ENCODE measurements at places on chromosomes 6 and 20. TPM values are rescaled to one million over a fixed set of nuclear protein-coding genes. Genes with fewer than 3 reads are reported as not detected.

DNA sequence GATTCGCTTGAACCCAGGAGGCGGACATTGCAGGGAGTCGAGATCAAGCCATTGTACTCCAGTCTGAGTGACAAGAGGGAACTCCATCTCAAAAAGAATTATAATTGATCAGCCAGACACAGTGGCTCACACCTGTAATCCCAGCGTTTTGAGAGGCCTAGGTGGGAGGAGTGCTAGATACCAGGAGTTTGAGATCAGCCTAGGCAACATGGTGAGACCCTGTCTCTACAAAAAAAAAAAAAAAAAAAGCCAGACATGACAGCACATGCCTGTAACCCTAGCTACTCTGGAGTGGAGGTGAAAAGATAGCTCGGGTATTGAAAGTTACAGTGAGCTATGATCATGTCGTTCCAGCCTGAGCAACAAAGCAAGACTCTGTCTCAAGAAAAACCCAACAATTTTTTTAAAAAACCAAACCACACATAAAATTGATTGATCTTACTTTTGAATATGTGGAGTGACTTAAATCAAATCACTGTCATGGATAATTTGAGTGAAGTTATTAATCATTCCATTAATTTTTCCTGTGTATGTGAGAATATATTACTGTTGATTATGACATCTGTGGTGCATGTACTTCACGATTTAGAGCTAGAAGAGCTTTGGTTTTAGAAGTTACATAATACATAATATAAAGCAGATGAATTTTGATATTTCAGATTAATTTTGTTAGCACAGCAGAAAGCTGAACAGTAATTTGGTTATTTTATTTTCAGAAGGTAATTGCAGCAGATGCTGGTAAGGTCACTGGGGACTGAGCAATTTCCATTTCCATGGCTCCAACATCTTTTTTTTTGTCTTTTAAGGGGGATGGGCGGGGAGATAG is 34.4 kb downstream of the NCOA7 start:
- H3K36me3 ChIP-seq: no peaks in the 10 kb centered on the region
- H3K4me1 ChIP-seq: no peaks in the 10 kb centered on the region
- DNase-seq: no peak
- H3K4me3 ChIP-seq: no peak overlapping the region

DNA sequence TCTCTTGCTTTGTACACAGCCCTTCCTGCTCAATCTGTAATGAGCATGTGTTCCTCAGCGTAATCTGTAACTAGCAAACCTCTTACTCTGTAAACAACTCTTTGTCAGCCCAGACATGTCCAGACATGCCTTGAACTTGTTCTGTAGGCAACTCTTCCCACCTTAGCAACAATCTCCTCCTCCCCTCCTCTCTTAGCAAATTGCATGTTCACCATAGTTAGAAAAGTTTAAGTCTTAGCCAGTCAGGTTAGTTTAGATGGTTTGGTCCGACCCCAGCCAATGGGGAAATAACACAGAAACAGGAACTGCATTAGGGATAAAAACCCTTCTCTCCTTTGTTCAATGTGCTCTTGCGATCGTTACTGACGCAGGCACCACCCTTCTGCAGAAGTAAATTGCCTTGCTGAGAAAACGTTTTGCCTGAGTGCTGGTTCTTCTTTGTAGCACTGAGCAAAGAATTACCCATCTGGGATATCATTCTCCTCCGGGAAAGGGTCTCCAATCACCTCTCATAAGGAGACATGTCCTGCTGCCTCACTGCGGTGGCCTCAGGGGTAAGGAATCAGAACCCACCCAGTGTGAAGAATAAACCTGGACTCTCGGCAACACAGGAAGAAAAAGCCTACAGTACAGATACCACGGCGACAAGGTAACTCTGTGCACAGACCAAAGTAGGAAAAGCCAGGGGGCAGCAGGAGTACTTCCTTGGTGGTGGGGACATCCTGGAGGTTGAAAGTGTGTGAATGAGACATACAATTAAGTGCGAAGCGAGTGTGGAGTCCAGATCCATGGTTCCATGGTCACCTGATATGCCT is 26.2 kb downstream of the PLN start:
- no peaks in the 10 kb centered on the region for H3K4me1 ChIP-seq
- H3K27me3 ChIP-seq: no peaks in the 10 kb centered on the region
- no peak for DNase-seq
- H3K36me3 ChIP-seq: no peaks in the 10 kb centered on the region

GRCh38 chr6:132530293-132530974 is 7.6 kb upstream of the TAAR9 start:
- H3K4me1 ChIP-seq: no peaks in the 10 kb centered on the region
- peak; percentile 34 for DNase-seq

DNA sequence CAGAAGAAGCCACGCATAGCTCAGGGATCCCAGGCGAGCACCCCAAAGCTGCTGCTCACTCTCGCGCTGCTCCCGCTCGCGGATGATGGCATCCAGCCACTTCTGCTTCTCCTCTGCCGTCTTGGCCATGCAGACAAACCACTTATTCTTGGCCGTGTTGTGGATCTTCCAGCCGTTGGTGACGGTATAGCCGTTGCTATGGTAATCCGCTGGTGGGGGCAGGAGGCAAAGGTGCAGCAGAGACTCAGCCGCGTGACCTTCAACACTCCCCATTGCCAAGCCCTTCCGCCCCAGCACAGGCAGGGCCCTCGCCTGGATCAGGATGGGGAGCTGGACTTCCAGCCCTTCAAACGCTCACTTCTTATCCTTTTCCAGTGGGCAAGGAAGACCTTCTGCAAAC is 136.9 kb downstream of the PREX1 start:
- H3K36me3 ChIP-seq: no peaks in the 10 kb centered on the region
- H3K4me1 ChIP-seq: peaks cover 10% of the 10 kb centered on the region
- DNase-seq: no peak
- no peaks in the 10 kb centered on the region for H3K27me3 ChIP-seq
- no peak overlapping the region for H3K4me3 ChIP-seq
- H3K27ac ChIP-seq: no peak overlapping the region

DNA sequence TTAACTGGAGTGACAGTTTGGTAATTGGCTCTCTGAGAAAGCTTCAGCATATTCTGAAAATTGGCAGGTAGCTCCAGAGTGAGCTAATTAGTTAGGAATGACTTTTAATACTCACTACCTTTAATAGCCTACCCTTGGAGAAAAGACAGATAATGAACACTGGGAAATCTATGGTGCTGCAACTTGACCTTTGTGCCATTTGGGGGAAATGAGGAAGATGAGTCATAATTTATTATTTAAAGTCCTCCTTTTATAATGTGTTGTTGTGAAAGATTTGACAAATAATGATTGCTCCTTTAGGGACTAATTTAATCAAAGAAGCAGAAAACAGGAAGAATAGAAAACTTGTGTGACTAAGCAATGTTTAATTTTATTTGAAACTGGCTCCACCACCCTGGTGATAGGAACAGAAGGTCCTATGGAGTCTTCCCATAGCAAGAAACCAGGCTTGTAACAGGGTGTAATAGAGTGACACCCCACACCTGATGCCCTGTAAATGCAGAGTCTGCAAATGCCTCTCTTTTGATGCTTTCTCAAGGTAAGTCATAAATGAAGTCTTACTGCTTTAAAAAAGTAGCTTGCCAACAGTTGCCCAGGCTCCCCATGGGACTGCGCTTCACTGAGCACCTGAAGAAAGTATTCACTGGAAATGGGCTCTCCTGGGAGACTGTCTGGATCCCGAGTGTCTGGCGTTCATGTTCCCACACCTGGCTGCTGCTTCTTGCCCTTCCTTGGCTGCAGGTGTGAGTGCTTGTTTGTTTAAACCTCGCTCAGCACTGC is 134.4 kb downstream of the LRRC1 start:
- H3K4me1 ChIP-seq: no peaks in the 10 kb centered on the region
- H3K4me3 ChIP-seq: no peak overlapping the region
- H3K27me3 ChIP-seq: no peaks in the 10 kb centered on the region
- H3K36me3 ChIP-seq: no peaks in the 10 kb centered on the region

- H3K27me3 ChIP-seq: no peaks in the 10 kb centered on the region
- no peaks in the 10 kb centered on the region for H3K36me3 ChIP-seq
- no peak overlapping the region for H3K4me3 ChIP-seq
- no peak overlapping the region for H3K27ac ChIP-seq
These were observed 288.0 kb downstream of the PHACTR1 start for GRCh38 chr6:13004601-13005000.

GRCh38 chr6:20306491-20306890 is 94.2 kb upstream of the MBOAT1 start:
- no peak overlapping the region for H3K27ac ChIP-seq
- H3K4me1 ChIP-seq: no peaks in the 10 kb centered on the region
- H3K27me3 ChIP-seq: no peaks in the 10 kb centered on the region
- DNase-seq: no peak
- no peaks in the 10 kb centered on the region for H3K36me3 ChIP-seq

Gene UNC93A
- 0.51 TPM for total RNA-seq

Gene PRND
- not detected for total RNA-seq

Gene ASIP
- 3.6 TPM for total RNA-seq

Gene CALHM4
- 0.57 TPM for total RNA-seq

Gene GSTA3
- total RNA-seq: 20.2 TPM
